ENCODE measurements at places on chromosomes 12 and 14.

- no peak for DNase-seq
Observed at GRCh38 chr12:67634303-67634761, 14.2 kb upstream of the DYRK2 start.

GRCh38 chr14:51730098-51730497 lies 78.4 kb downstream of the FRMD6 start:
- DNase-seq, result no peak

DNA sequence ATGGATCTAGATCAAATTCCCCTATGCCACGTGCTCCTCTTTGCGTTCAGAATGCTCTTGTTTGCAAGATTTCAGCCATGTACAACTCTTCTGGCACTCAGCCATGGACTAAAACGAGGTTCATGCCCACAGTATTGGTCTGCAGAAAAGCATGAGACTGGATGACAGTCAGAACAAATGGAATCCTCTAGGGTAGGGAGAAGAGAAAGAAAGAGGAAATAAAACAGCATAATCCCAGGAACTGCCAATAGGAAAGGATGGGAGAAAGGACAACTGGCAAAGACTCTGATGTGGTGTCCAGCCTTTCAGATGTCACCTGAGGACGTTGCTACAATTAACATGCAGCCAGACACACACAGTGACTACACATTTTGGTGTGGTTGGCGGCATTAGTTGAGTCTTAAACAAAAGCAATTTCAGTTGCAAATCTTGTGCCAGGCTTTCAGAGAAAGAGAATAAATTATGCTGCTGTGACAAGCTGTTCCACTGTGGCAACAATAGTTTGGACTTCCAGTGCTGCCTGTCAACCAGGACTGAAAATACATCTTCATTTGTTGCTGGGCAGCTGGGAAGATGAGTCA lies 338.0 kb downstream of the RGS6 start:
- no peak for DNase-seq

DNA sequence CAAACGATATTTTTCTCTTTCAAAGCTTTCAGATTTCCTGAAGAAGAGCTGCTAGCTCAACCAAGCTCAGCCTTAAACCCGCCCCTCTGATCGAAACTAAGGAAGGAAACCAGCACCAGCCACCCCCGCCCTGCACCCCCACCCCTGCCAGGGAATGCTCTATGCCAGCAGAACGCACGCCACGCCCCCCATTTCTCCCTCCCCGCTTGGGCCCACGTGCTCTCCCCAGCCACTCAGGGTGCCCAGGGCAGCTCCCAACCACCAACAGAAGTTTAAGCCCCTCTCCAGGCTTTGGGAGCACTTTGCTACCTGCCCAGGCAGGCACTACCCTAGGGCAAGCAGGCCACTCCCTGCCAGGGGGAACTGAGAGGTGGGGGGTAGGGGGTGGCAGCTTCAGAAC lies 18.8 kb upstream of the KRT78 start:
- DNase-seq, result no peak

DNA sequence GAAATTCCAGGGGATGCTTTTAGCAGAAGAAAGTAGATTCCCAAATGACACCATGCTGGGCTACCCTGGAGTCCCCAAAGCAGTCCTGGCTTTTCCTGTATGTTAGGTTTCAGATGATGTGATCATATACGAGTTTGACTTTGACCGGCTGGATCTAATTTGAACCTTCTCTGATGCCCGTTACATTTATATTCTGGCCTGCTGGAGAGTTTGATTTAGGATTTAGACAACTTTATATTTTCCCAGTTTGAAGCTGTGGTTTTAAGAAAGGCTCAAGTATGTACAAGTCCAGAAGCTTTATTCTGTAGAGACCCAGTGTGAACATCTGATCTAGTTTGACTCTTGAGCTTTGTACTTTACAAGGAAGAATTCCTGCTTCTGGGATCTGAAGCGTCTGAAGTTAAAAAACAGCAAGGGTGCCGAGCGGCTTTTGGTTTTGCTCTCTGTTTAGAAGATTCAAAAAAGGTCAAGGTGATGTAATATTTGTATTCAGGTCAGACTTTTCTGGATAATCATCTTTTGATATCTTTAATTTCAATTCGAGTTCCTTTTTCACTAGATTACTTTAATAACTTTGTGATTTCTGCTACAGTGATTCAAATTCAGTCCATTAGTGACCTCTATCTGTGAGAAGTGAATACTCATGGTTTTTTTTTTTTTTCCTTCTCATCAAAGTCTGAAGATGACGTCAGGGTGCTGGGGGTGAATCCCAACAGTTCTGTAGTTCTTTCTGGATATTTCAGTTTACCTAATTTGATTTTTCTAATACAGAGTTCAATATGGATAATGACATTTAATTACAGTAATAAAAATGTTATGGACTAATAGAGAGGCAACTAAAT lies 6.3 kb downstream of the FLRT2 start:
- no peak for DNase-seq

GRCh38 chr12:4789776-4790175 lies 69.6 kb downstream of the GALNT8 start:
- no peak for DNase-seq

DNA sequence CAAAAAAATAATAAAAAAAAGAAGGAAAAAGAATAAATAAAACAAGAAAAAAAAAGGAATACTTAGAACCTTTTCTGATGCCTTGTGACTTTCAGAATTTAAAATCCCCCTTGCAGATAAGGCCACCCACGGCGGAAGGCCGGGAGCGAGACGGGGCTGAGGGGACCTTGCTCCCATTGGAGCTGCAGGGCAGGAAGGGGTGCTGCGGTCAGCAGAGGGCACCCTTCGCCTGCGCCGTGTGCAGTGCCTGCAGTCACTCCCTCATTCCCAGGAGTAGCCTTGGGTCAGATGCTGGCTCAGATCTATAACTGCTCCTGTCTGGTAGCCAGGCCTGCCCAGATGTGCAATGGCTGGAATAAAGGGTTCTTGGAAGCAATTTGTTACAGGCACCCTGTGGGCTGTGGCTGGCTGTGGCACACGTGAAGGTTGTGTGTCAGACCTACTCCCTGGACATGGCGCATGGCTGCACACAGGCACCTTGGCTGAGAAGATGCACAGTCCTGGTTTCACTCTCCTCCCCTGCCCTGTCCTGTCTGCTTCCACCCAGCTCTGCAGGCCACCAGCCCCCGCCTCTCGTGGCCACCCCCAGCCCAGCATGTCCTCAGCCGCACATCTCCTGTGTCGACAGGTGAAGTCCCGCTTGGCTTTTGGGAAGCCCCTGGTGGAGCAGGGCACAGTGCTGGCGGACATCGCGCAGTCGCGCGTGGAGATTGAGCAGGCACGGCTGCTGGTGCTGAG lies 13.4 kb upstream of the ALDH2 start:
- no peak for DNase-seq

DNA sequence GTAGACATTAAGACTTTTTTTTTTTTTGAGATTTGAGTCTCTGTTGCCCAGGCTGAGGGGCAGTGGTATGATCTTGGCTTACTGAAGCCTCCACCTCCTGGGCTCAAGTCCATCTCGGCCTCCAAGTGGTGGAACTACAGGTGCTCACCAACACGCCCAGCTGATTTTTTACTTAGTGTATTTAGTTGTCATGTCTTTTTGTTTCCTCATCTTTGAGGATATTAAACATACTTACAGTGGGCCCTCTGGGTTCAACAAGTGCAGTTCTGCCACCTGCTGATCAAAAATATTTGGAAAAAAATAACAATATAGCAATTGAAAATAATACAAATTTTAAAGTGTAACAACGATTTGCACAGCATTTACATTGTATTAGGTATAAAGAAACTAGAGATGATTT lies 4.4 kb upstream of the B4GALNT1 start:
- no peak for DNase-seq

- no peak for DNase-seq
Observed at GRCh38 chr14:47678993-47679392, 3.6 kb upstream of the MDGA2 start.

- no peak for DNase-seq
Observed at GRCh38 chr12:9039397-9039977, 50.1 kb downstream of the KLRG1 start.

GRCh38 chr14:24422261-24422660 lies 7.2 kb downstream of the CBLN3 start:
- no peak for DNase-seq

DNA sequence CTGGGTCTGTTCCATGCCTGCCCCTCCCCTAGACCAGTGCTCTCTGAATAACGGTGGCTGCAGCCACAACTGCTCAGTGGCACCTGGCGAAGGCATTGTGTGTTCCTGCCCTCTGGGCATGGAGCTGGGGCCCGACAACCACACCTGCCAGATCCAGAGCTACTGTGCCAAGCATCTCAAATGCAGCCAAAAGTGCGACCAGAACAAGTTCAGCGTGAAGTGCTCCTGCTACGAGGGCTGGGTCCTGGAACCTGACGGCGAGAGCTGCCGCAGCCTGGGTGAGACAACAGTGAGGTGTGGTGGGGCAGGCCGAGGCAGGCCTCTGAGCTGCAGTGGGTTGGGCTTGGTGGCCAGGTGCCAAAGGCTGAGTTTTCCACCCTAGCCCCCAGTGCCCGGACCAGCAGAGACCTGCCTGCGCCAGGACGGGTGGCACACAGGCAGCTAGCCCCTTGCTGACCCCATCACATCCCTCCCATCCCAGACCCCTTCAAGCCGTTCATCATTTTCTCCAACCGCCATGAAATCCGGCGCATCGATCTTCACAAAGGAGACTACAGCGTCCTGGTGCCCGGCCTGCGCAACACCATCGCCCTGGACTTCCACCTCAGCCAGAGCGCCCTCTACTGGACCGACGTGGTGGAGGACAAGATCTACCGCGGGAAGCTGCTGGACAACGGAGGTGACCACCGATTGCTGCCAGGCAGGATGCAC lies 28.2 kb upstream of the LRP1-AS start:
- DNase-seq, result no peak

GRCh38 chr14:59634617-59635016 lies 58.0 kb upstream of the CCDC175 start:
- DNase-seq, result no peak

- no peak for DNase-seq
Observed at GRCh38 chr12:106601031-106601430, 18.2 kb downstream of the RFX4 start.

GRCh38 chr14:66624336-66624937 lies 116.5 kb downstream of the GPHN start:
- no peak for DNase-seq

GRCh38 chr14:68724914-68725313 lies 68.0 kb downstream of the ZFP36L1 start:
- no peak for DNase-seq

DNA sequence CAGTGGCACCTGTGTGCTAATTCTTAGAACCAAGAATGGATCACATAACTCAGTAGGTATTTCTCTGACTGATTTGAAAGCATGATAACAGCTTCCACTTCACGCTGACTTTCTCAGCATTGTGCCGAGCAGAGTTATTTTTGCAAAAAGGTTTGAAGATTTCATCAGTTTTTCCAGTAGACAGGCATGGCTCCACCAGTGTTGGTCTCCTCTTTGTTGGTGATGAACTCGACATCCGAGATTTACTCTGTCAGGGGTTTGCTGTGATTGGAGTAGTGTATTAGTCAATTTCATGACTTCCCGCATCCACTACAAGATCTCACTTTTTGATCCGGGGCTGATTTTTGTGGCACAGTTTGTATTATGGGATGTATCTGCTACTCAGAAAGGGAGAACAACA lies 85.3 kb downstream of the PRKCH start:
- no peak for DNase-seq

GRCh38 chr12:2858944-2859421 lies 2.1 kb upstream of the TEX52 start:
- DNase-seq, result no peak

GRCh38 chr14:54343272-54344121 lies 53.3 kb upstream of the CDKN3 start:
- DNase-seq, result no peak

DNA sequence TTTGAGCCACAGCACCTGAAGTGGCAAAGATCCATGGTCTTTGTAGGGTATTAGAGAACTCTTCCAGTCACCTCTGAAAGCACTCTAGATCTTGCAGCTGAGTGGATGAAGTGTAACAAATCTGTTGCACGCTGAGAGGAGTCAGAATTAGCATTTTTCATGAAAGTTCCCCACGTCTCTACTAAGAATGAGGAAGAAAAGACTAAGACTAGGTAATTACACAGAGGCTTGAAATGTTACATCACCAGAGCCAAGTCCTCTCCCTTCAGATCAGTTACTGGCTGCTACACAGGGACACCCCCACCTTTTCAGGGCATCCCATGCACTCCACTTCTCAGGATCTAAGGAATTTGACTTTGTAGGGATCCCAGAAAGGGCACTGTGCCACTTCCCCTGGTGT lies 98.6 kb upstream of the FKBP4 start:
- DNase-seq, result no peak

- no peak for DNase-seq
Observed at GRCh38 chr12:70638639-70639360, 1.6 kb upstream of the PTPRB start.

DNA sequence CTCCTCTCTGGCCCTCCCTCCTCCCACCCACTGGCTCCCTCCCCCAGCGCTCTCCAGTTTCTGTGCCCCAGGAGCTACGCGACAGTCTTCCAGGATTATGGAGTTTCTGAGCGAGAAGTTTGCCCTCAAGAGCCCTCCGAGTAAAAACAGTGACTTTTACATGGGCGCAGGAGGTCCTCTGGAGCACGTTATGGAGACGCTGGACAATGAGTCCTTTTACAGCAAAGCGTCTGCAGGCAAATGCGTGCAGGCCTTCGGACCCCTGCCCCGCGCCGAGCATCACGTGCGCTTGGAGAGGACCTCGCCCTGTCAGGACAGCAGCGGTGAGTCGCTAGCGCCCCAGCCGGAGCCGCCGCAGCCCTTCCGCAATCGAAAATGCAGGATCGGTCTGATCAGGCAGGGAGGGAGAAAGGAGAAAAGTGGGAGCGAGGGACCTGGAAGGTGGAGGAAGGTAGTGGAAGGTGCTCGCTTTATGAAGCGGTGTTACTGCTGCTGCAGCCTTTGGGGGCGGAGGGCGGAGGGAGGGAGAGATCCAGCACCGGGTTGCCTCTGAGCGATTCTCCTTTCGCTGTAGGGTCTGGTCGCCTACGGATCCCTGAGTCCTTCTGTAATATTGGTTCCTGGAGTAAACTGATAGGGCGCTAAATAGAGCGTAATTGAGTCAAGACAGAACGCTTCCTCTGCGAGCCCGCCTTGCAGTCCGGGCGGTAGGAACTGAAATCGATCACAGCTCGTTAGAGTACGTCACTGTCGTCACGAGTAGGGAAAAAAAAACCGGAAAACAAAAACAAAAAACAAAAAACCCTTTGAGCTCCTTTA lies at the start of gene ALX1:
TSS of gene ALX1 (plus strand) at position 56 of the 819 bp plus-strand sequence. CDS start at position 98, 42 bp downstream.
- no peak for DNase-seq

GRCh38 chr12:5864301-5864700 lies 80.8 kb downstream of the ANO2 start:
- no peak for DNase-seq

- DNase-seq, result no peak
Observed at GRCh38 chr12:32002848-32003493, 43.8 kb downstream of the RESF1 start.

GRCh38 chr12:30996752-30997151 lies 70.2 kb downstream of the TSPAN11 start:
- no peak for DNase-seq

GRCh38 chr14:73887694-73888459 lies 1.2 kb downstream of the ZNF410 start:
- DNase-seq, result no peak
